ENCODE measurements at places on chromosomes 12 and 14.

DNA sequence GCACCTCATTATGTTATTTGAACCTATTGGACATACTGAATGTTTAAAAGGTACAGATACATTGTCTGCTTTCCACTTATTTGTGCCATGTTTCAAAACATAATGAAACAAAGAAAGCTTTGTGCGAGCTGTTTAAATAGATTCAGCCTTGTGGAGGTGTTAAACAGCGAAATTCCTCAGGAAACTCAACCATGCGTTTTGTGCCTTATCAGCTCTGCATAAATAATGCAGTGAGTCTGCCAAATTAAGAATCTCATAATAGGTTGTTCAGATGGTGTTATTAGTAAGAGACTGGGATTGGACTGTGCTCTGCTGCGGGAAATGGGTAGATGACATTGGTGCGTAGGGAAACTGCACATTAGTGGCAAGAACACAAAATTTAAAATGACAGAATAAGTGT is 163.7 kb upstream of the CLEC14A start:
- no peak for DNase-seq

DNA sequence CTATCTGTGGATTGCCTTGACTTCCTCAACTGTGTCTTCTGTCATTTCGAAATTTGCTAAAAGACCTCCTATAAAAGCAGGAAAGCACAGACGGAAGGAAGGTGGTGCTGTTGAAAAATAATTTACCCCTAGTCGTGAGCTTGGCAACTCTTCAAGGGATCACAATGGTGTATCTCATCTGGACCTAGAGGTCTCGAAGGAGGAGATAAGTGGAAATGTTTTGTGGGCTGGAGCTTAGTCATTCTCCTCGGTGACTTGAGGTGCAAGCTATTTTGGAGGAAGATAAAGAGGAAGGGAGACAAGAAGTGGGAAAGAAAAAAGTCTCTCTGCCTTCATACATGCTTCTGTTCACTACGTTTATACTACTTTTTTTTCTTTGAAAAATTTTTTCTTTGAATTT is 89.9 kb downstream of the FLRT2 start:
- no peak for DNase-seq

- DNase-seq = no peak
Observed at GRCh38 chr14:104936361-104937155, 11.9 kb downstream of the PLD4 start.

- DNase-seq = no peak
Observed at GRCh38 chr12:1562813-1563407, 31.5 kb downstream of the FBXL14 start.

- DNase-seq = no peak
Observed at GRCh38 chr12:31492599-31493196, 98.2 kb downstream of the DENND5B start.

DNA sequence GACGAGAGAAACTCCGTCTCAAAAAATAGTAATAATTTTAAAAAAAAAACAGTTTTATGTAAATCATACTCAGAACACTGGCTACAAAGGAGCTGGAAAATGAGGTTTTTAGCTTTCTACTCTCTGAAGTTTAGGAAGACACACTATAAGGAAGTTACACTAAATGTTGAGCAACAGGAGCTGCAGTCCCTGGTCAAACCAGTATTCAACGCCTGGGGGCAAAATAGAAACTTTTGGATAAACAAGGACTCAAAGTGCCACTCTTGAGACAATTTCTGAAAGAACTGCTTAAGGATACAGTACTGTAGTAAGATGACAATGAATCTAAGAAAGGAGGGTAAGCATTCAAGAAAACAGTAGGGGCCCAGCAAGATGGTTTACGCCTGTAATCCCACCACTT is 29.3 kb downstream of the ACTR6 start:
- DNase-seq = no peak

DNA sequence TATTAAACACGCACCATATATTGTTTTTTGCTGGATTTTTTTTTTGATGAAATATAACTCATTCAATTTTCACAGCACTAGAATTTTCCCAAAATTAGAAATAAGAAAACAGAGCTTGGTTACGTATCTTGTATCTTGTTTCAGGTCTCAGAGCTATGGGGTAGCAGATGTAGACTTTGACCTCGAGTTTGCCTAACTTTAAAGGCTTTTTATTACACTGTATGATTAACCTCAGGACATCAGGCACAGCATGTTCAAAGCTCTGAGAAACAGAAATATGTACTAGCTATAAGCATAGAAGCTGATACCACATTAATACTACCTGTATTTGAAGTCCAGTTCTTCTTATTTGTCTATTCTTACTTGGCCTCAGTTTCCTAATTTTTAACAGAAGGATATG is 171.9 kb upstream of the KITLG start:
- no peak for DNase-seq

- DNase-seq = no peak
Observed at GRCh38 chr12:88897723-88898122, 317.5 kb upstream of the KITLG start.

GRCh38 chr12:53048780-53049401 is 974 bp upstream of the TNS2 start:
- no peak for DNase-seq

DNA sequence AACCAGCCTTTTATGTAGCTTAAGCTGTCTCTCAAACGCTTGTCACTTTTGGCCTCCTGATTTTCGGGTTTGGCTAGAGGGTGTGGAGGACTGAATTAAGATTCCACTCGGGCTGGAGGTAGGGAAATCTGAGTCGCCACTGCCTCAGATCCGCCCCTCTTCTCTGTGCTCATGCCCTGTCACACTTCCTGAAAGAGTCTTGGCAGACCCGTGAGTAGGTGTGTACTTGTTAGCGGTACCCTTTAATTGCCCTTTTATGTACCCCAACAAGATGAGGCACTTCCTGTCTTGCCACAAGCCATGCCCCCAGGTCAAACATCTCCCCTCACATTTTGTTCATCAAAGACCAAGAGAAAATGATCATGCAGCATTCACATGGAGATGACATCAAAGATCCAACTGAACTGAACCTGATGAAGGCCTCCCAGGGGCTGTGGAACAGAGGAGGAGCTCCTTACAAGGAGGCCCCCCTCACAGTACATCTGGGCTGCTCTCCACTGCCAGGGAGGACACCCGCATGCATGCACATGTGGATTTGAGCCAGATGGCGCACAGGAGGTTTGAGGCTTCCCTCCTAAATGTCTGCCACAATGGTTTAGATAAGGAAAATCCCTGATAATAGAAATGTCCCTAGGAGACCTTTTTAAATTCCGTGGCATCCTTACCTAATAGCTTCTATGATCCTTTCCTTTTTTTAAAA is 86.5 kb upstream of the CDKN3 start:
- DNase-seq = no peak

- DNase-seq = no peak
Observed at GRCh38 chr12:6253278-6253677, 53.1 kb downstream of the CD9 start.

DNA sequence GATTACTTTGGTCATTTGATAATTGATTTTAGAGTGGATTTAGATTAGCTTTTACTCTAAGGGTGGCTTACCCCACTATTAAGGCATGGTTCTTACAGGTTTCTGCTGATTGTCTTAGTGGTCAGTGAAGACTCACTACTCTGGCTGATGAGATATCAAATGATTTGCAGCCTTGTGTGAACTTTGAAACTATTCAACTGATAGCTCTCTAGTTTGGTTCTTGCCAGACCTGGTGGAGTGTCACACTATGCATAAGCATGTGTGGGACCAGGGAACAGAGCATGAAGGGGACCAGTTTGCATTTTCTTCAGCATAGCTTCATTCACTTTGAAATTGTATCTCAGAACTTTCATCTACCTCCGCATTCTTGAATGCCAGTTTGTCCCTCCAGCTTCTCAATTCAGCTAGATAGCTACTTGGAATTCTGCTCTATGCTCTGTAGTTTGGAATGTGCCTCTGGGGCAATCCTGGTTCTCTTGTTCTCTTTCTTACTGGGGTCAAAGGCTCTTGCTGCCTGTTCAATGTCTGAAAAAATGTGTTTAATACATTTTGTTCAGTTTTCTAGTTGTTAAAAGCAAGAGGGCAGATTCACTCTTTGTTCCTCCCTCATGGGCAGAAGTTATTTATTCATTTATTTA is 12.7 kb downstream of the SCYL2 start:
- no peak for DNase-seq

GRCh38 chr12:1197264-1198018 is 206.4 kb downstream of the ERC1 start:
- no peak for DNase-seq

- DNase-seq = no peak
Observed at GRCh38 chr12:121287267-121287954, 9.1 kb downstream of the CAMKK2 start.

GRCh38 chr12:44929236-44929885 is 53.2 kb upstream of the NELL2 start:
- no peak for DNase-seq

DNA sequence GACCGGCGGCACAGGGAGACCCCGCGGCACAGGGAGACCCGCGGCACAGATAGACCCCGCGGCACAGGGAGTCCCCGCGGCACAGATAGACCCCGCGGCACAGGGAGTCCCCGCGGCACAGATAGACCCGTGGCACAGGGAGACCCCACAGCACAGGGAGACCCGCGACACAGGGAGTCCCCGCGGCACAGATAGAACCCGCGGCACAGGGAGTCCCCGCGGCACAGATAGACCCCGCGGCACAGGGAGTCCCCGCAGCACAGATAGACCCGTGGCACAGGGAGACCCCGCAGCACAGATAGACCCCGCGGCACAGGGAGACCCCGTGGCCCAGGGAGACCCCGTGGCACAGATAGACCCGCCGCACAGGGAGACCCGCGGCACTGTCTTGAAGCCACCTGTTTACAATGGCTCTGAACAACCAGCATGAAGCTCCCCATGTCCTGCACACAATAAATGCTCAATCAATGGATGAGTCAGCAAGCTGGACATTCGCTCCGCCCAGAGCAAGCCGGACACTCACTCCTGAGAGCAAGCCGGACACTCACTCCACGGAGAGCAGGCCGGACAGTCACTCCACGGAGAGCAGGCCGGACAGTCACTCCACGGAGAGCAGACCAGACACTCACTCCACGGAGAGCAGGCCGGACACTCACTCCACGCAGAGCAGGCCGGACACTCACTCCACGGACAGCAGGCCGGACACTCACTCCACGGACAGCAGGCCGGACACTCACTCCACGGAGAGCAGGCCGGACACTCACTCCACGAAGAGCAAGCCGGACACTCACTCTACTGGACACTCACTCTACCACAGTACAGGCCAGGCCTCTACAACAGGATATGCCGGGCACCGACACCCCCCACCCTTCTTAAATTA is 121.9 kb downstream of the RFLNA start:
- DNase-seq = no peak

DNA sequence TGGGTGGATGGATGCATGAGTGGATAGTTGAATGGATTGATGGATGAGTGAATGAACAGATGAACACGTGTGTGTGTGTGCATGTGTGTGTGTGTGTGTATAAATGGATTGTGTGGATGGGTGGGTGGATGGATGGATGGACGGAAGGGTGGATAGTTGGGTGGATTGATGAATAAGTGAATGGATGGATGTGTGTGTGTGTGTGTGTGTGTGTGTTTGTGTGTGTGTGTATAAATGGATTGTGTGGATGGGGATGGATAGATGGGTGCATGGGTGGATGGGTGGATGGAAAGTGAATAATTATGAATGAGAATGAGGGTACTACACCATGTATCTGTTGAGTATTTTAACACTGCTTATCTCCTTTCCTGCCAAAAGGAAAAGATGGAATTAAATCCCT is 986 bp downstream of the KRT77 start:
- DNase-seq = no peak

DNA sequence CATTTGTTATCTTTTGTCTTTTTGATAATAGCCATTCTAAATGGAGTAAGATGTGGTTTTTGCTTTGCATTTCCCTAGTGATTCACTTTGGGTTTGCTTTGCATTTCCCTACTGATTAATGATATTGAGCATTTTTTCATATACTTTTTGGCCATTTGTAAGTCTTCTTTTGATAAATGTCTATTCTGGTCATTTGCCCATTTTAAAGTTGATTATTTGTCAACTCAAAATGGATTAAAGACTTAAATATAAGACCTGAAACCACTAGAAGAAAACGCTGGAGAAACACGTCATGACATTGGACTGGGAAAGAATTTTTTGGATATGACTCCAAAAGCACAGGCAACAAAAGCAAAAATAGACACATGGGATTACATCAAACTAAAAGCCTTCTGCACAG is 148.0 kb downstream of the APAF1 start:
- no peak for DNase-seq

DNA sequence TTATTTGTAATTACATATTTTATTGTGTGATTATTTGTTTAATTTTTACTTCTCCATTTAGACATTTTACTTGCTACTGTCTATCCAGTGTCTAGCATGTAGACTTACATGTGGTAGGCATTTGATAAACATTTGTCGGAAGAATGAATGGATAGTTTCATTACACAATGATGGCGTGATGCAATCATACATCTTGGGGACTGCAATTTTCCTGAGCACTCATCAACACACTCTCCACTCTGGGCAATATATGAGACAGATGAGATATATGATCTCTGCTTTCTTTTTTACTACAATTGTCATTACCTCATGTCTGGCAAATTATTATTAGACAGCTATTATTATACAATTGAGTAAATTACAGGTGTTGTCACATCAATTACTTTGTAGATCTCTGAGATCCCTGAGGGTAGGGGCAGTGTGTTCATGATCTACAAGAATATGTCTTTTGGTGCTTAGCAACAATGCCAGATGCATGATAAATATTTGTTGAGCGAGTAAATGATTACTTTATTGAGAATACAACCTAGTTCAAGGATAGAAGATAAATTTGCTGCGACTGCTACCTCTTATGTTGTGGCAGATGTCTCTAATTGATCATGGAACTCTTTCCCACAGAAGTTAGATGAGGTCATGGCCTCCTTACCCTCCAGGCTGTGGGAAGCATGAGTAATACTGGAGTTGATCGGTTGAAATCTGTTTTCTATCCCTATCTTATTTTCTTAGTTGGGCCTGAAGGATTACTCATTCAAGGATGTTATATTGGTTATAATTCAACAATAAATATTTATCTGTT is 416.0 kb downstream of the LRIG3 start:
- no peak for DNase-seq

GRCh38 chr12:2374092-2374906 is 321.5 kb downstream of the CACNA1C start:
- DNase-seq = no peak

DNA sequence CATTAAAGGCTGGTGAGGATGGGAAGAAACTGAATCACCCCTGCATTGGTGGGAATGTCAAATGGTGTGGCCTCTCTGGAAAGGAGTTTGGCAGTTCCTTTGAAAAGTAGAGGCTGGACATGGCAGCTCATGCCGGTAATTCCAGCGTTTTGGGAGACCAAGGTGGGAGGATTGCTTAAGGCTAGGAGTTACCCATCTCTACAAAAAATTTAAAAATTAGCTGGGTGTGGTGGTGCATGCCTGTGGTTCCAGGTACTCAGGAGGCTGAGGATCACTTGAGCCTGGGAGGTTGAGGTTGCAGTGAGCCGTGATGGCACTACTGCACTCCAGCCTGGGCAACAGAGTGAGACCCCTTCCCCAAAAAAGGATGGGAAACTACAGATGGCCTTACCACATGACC is 93.7 kb downstream of the RIN3 start:
- no peak for DNase-seq

DNA sequence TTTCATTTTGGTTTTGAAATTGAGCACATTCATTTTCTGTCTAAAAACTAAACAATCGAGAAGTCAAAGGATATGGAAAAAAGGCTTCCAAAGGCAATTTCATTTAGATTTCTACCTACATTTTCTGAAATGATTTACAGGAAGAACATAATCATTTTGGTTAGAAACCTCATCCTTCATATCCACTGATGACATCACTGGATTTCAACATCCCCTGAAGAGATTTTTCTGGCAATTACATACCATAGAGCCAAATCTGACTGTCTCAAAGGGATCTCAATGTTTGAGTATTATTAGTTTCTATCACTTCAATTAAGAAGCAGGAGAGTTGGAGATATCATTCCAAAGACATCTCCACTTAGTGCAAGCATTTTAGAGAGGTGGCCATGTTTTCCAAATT is 137.8 kb downstream of the TTC7B start:
- DNase-seq = no peak

Measured in stimulated activated CD4-positive, alpha-beta T cell treated with anti-CD3 and anti-CD28 coated beads, Interleukin-2, amount 100 ng/mL, for 48 hours (primary cell).